ENCODE measurements at places on chromosomes 1 and 21. TPM values are rescaled to one million over a fixed set of nuclear protein-coding genes. Genes with fewer than 3 reads are reported as not detected.

CENPL gene
- 7.3 TPM for polyA plus RNA-seq

ATP6V1G3 gene
- polyA plus RNA-seq = not detected

HFM1 gene
- polyA plus RNA-seq = not detected

TNFRSF14 gene
- 57.3 TPM for polyA plus RNA-seq

GJB5 gene
- polyA plus RNA-seq = not detected

OR2L8 gene
- not detected for polyA plus RNA-seq

VWA5B1 gene
- not detected for polyA plus RNA-seq

KCNAB2 gene
- polyA plus RNA-seq = 28.0 TPM

DNA sequence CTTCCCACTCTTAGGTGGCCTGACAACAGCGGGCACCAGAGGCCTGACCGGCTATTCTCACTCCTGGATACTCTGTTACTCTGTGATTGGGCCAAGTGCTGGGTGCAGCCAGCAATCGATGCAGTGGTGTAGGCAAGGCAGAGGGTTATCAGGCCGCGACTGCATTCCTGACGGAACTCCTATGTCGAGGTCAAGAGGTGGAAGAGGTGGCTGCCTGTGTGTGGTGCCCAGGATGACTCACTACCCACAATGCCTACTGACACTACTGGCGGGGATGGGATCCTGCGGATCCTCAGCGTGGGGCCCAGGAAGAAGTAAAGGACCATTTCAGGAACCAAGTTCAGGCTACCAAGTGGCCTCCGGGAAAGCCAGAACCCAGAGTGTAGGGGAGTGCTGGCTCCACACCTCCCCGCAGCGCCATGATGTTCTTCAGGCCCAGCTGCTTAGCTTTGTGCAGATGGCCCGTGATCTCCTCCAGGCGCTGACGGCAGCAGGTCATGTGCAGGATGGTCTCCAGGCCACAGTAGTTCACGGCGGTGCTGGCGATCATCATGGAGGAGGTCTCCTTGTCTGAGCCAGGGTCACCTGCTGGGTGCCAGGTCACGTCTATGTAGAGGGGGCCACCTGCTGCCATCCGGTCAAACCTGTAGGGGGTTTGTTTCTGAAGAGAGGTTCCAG lies 4.9 kb downstream of the MTHFR start:
- DNase-seq = no peak

DNA sequence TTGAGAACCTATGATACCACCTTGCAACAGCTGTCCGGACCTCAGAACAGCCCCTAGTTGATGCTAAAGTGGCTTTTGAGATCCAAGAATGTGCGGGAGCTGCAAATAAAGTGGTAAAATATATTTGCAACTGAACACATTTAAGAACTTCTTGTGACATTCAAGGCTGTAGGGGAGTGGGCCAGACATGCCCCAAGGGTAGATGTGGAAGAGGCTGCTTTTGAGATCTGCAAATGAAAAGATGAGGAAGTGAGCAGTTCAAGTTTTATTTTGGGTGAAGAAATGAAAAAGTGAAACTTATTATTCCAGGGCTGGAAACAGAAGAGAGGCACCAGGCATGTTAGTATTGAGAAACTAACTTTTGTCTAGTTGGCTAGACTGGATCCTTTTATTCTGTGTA lies 359.5 kb upstream of the PLXNA2 start:
- no peak for DNase-seq

DNA sequence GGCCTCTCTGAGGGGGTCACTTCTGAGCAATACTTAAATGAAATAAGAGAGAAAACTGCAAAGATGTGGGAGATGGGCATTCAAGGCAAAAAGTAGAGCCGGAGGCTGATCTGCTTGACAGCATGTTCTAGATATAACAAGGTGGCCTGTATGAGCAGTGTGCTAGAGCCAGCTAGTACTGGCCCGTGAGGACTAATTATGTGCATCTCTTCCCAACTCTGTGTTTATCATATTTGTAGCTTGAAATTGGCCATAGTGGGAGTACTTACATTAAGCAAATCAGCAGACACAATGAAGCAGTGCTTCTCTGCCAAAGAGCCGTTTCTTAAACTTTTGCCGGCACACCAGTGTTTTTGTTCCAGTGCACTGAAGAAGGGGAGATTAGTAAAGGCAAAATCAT lies 13.1 kb upstream of the PTBP2 start:
- DNase-seq = no peak

DNA sequence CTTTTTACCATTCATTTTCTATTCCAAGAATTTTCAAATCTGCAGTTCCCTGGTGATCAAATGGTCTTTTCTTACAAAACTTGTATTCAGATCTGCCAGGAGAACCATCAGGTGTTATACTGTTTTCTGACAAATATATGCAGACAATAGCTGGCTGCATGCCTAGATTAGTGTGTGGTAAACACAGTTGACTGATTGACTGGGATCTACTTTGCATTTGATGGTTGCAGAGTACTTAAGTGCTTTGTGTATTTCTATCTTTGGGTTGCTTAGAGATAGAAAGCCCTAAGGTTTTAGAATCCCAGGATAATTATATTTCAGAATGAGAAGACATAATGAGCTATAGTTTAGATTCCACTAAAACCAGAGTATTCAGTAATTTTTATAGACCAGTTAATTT lies 102.0 kb upstream of the CHODL start:
- no peak for DNase-seq

- DNase-seq = peak; percentile 56
Observed at GRCh38 chr1:117659550-117660270, 53.9 kb downstream of the TENT5C start.

DNA sequence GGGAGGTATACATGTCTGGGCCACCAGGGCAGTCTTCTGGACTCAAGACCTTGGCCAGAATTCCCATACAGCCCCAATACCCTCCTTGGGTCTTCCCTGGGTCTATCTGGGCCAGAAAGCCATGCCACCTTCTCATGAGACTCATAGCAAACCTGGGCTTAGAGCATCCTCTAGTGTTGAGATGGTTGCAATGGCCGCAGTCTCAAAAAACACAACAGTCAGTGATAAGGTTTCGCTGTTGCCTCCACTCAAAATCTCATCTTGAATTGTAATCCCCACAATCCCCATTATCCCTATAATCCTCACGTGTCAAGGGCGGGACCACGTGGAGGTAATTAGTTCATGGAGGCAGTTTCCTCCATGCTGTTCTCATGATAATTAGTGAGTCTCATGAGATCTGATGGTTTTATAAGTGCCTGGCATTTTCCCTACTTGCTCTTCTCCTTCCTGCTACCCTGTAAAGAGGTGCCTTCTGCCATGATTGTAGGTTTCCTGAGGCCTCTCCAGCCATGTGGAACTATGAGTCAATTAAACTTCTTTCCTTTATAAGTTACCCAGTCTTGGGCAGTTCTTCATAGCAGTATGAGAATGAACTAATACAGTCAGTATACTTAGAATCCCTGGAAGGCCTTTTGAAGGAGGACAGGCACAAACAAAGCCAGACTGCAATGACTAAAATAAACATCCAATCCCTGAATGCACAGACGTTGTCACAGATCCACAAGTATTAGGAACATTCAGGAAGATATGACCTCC lies 77.0 kb downstream of the CTH start:
- DNase-seq = peak; percentile 6

DNA sequence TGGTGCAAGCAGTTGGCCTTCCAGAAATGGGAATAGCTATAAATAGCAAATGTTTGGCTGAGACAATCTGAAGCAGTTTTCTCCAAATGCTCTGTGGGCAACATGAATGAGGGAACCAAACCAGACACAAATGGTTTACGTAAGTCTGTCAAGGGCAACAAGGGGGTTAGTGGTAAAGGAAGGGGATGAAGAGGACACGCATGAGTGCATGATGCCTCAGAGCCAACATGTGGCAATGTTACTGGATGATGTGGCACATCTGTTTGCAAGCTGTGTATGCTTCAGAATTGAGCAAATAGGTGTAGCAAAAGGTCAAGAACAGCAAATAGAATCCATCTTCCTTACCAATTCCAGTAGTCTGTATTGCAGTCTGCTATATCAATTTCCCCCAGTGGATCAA lies 76.3 kb upstream of the LMO4 start:
- DNase-seq = no peak

DNA sequence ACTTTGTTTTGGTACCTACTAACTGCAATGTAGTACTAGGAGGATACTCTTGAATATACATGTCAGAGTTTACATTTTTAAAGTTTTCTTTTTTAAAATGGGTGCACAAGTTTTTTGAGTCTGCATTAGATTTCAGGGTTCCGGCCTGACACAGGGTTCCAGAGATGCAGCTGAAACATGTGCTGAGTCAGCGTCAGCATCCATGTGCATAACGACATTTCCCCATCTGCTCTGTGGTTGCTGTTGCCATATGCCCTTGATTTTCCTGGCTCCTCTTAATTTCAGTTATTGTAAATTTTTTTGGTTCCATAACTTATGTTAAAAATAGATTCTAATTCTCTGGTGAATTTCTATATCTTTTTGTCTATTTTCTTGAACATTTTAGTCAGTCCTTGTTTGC lies 12.3 kb upstream of the METTL13 start:
- DNase-seq = no peak

GRCh38 chr1:180352588-180352987 lies 122.5 kb downstream of the LHX4 start:
- no peak for DNase-seq

DNA sequence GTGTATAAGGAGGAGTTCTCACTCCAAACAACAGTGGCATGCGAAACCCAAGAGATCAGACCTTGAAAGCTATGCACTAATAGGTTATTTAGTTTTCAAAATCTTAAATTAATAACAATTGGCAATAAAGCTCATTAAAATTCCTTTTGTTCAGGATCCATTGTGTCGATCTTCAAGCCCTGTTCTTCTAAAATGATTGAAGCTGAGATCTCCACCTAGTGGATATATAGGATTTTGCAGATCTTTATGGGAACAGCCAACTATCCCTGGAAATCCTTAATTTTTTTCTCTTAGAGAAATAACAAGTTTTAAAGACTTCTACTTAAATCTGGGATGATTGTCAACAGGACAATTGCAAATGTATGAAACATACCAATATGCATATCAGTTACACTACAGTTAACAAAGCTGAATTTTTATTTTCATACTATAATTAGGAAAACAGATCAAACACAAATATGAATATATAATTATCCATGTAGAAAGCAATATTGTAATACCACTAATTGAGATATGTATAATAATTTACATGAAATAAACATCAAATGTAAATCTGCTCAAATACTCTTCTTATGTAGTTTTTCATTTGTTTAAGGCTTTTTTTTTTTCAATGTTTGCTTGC lies 43.3 kb downstream of the LRRC53 start:
- peak; percentile 5 for DNase-seq

GRCh38 chr1:201358596-201358995 lies 18.9 kb downstream of the TNNT2 start:
- no peak for DNase-seq

GRCh38 chr1:2983706-2984398 lies 37.4 kb upstream of the ACTRT2 start:
- no peak for DNase-seq

DNA sequence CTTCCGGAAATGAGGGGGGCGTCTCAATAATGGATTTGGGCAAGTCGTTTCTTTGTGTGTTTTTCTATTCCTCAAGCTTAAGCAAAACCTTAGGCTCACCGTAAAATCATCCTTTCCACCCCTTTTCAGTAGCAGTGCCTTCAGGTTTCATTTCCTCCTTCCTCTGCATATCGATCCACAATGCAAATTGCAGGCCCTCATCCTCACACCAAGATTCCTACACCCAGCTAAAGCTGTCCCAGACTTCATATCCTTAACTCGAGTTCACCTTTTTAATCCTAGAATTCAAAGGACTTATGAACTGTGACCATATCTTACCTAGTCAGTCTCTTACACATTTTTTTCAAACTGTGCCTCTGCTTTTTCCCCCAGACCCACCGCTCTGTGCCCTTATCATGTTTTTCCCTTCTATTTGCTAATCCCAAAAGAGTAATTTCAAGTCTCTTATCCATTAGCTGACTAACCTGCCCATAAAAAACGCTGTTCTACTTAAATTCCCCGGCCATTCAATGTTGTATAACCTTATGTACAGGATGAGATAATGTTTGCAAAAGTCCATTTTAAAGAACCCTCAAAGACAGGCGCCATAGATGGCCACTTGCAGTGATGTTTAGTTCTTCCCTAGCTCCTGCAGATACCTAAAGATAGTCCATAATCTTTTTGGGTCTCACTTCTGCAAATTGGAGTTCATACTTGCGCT lies 1.5 kb downstream of the AKIRIN1 start:
- DNase-seq = no peak

- DNase-seq = no peak
Observed at GRCh38 chr1:193241132-193241827, 54.9 kb upstream of the B3GALT2 start.

GRCh38 chr1:227395426-227396028 lies 77.2 kb upstream of the CDC42BPA start:
- no peak for DNase-seq

GRCh38 chr1:198889101-198889500 lies 250.3 kb downstream of the PTPRC start:
- no peak for DNase-seq

DNA sequence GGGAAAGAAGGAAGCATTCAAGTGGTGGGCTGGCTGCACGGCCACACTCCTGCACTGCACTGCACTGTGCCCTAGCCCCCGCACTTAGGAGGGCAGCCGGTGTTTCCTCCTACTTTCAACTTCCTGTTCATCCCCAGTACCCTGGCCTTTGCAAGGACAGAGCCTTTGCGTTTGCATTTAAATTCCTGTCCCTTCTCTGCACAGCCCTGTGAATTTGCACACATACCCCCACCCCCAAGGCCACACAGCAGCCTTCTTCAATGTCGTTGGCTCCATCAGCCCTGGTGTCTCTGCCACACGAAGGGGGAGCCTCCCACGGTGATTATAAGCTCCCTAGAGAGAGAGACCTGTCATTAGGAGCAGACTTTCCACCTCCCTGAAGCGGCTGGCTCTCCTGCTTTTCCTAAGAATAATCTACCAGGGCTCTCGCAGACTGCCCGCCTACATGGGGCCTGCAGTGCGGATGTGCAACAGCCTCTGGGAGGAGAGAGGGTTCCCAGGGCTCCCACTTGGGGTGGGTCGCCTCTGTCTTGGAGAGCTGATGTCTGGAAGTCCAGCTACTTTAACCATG lies 13.2 kb upstream of the SLC45A3 start:
- DNase-seq = no peak

DNA sequence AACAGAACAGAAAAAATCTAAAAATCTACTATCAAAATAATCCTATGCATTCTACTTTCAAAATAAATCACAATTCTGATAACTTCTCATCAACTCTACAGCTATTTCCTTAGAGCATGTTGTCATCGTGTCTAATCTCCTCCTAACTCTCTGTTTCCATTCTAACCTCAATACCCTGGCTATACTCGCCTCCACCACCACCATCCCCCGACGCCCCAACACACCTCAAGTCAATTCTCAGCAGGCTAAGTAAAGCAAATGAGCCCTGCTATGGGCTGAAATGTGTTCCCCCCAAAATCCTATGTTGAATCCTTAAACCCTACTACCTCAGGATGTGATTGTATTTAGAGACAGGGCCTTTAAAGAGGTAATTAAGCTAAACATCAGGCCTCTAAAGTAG lies 34.6 kb downstream of the NRDC start:
- peak; percentile 14 for DNase-seq

DNA sequence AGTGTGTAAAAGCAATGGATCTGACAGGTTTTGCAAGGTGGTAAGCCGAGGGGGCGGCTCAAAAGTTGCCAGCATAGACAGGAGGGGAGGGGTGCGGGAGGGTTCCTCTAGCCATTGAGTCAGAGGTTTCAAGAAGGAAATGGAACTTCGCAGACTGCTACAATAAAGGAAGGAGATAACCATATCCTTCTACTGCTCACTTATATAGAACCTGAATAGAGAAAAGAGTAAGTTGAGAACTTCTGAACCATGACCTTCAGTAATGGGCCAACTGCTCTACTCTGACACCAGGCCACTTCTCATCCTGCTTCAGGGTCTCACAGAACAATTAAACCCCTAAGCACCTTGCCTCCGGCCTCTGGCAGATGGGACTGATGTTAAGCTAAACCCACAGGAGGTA lies 26.3 kb upstream of the BCAR3 start:
- DNase-seq = peak; percentile 55

GRCh38 chr1:30863858-30864604 lies 44.5 kb downstream of the SDC3 start:
- no peak for DNase-seq
